Head of caudate nucleus (tissue), 42 donors: ENCODE measurements at places on chromosomes 1 and 21.

GRCh38 chr1:34645919-34646318 lies 108.9 kb upstream of the GJB5 start:
- no peak for DNase-seq

GRCh38 chr1:6086358-6086757 lies 40.7 kb downstream of the KCNAB2 start:
- DNase-seq: no peak

DNA sequence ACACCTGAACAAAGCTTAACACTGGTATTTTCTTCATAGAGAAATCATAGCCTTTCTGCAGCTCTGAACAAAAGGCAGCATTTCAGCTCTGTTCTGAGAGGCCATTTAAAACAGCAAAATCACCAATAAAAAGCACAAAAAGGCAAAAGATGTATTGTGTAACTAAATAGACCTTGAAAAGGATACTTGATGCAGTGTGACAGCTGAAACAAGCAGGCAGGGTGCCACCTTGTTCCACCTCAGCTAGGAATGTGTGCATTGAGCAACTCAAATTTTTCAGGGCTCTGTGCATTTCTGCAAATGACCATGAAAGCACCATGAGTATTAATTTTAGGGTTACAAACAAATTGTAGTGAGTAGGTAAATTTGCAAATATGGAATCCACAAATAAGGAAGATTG lies 65.8 kb downstream of the RHOU start:
- no peak for DNase-seq

DNA sequence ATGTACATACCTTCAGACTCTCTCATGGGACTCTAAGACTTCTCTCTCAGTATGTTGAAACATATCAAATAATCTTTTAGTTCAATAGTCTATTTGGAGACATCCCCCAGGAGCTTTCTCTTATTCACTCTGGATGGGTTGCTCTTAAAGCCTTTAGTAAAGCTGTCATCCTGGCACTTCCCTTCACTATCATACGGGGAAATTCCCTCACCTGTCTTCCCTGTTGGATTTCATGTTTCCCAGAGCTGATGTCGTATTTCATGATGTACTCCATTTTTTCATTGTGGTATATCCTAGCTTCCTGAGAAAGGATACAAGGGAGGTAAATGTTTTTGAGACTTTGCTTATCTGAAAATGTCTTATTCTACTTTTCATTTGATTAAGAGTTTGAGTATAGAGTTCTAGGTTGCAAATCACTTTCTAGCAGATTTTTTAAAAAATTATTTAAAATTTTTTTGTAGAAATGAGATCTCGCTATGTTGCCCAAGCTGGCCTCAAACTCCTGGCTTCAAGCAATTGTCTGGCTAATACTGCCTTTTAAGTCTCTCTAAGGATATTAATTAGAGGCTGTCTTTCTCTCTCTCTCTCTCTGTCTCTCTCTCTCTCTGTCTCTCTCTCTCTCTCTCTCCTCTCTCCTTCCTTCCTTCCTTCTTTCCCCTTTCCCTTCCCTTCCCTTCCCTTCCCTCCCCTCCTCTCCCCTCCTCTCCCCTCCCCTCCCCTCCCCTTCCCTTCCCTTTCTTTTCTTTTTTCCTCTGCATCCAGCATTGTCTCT lies 17.0 kb upstream of the MACF1 start:
- DNase-seq: no peak

DNA sequence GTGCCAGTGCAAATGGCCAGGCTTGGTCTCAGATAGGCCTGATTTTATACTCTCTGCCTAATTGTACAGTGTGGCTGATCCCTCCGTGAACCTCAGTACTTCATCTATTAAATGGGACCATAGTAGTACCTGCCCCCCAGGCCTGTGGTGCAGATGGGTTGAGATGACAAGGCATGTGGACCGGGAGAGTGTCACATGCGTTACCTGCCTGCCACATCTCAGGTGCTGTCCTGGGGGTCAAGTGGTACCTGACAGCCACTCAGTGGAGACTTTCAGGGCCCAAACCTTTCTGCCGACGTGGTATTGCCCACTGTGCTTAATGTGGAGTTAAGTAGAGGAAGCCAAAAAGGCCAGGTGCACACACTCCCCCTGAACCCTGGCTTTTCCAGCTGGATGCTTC lies 197.3 kb downstream of the FOXD2 start:
- DNase-seq: no peak

GRCh38 chr1:56414728-56415224 lies 164.6 kb downstream of the PLPP3 start:
- DNase-seq: no peak
